ENCODE measurements at places on chromosomes 11 and 22.

GRCh38 chr11:102322560-102322959 lies 5.3 kb downstream of the BIRC3 start:
- DNase-seq = no peak

- no peak for DNase-seq
Observed at GRCh38 chr11:74822170-74822569, 73.5 kb downstream of the RNF169 start.

DNA sequence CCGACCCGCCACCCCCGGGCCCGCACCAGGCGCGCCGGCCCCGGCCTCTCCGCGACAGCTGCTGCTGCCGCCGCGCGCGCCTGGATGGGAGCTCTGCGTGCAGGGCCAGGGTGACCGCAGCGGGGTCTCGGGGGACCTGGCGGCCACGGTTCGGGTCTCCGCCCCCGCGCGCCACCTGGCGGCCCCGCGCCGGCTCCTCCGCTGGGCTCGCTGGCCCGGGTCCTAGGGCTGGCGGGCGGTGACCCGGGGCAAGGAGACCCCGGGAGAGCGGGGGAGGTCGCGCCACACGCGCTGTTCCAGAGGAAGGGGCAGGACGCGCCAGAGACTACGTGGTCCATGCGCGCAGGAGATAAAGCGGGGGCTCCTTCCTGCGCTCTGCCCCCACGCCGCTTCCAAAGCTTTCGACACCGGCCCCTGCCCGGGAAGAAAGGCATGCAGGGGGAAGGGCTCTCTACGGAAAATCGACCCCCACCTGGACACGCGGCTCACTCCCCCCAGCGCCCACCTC lies 562 bp downstream of the SHANK2 start:
- DNase-seq = no peak

DNA sequence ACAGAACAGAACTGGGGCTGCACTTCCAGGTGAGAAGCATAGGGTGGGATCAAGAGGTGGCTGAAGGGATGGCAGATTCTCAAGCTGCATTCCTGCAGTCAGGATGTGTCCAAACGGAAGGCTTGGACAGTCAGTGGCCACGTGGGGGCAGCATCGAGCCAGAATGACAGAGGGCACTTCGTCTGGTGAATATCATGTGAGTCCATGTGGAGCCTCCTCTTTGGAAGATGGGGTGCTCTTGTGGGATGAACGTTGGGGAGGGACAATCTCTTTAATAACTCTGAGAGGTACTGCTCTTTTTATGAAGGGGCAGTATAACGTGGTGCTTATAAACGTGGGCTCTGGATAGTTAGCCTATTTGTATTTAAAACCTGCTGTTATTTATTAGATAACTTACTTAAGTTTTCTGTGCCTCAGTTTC lies 154.9 kb upstream of the NAV2 start:
- peak; percentile 78 for DNase-seq

- no peak for DNase-seq
Observed at GRCh38 chr11:14089690-14090462, 127.4 kb downstream of the SPON1 start.

DNA sequence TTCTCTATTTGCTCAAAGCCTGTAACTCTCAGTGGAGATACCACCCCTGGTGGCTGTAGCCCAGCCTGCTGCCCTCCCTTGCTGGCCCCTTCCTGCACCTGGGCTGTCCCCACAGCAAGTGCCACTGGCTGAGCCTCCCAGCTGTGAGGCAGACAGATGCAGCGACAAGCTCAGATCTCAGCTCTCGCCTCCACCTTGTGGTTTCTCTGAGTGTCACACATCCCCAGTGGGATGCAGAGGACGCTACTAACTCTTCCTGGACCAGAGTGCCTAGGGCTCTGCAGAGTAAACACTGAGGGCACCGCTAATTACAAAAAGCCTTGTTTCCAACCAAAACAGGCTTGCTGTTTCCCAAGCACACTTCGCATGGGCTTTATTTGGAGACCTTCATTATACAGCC lies 8.9 kb downstream of the YPEL1 start:
- DNase-seq = peak; percentile 64

- DNase-seq = no peak
Observed at GRCh38 chr11:68373815-68374501, 61.6 kb downstream of the LRP5 start.

DNA sequence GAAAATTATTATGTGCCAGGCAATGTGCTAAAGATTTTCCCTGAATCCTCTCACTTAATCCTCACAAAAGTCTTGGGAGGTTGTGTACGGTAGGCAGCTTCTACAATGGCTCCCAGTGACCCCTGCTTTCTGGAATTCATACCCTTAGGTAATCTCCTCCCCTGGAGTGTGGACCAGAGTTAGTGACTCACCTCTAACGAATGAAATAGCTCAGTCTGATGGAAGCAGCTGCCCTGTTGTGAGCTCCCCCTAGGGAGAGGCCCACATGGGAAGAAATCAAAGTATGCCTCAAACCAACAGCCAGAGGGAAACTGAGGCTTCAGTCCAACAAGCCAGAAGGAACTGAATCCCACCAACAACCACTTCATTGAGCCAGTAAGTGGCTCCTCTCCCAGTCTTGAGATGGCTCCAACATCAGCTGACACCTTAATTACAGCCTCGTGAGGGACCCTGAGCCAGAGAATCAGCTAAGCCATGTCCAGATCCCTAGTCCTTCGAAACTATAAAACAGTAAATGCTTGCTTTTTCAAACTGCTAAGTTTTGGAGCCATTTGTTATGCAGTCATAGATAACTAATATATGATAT lies 98.9 kb upstream of the ISX start:
- no peak for DNase-seq

DNA sequence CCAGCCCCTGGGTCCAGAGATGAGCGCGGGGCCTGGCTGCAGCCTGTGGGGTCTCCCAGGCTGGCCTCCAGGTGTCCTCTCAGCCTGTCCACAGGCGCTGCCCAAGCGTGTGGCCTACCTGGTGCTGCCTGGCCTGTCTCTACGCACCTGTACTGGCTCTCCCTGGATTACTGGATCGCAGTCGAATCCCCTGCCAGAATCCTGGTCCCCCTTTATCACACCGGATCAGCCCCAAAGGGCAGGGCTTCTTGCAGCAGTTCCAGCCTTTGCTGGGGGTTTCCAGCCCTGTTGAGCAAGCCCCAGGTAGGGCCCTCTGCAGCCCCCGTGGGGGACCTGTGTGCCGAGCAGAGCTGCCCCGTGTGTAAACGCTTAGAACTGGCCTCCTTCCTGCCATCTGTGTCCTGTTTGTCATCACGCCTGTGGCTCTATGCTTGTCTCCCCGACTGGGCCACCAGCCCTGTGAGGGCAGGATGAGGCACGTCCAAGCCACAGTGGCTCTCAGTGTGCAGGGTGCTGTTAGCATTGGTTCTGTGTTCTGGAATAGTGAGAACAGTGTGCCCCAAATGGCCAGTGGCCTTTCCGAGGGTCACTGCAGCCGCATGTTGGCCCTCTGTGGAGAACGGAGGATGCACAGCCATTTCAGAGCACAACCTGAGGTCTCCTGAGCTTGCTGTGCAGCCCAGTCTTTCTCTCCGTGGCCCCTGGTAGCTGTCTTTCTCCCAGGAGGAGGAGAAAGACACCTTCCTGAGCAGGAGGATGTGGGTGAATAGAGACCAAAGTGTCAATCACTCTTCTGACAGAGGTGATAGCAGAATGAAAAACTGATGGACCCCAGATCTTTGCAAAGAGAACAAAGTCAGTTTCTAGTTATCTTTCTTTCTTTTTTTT lies 13.9 kb upstream of the TXNRD2 start:
- DNase-seq = no peak

DNA sequence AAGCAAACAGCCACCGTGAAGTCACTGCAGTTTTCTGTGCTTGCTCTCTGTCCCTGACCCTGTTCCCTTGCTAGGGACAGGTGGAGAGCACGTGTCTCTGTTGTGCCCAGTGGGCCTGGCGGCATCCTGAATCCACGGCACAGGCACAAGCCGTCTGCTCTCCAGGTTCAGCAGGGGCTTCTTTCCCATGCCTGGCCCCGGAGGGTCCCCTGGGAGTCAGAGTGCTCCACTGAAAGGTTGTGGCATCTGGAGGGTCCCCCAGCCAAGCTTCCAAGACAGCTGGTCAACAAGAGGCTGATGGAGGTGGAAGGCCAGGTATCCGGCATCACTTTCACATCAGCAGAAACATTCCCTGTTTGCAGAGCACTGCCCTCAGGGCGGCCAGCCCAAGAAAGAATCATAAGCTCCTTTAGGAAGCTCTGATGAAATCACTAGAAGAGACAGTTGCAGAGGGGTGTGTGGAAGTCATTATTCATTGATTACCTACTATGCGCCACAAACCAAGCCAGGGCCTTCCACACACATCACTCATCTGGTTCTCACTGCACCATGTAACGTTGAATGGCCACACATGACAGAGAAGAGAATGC lies 346.4 kb upstream of the B3GAT1 start:
- DNase-seq = no peak

DNA sequence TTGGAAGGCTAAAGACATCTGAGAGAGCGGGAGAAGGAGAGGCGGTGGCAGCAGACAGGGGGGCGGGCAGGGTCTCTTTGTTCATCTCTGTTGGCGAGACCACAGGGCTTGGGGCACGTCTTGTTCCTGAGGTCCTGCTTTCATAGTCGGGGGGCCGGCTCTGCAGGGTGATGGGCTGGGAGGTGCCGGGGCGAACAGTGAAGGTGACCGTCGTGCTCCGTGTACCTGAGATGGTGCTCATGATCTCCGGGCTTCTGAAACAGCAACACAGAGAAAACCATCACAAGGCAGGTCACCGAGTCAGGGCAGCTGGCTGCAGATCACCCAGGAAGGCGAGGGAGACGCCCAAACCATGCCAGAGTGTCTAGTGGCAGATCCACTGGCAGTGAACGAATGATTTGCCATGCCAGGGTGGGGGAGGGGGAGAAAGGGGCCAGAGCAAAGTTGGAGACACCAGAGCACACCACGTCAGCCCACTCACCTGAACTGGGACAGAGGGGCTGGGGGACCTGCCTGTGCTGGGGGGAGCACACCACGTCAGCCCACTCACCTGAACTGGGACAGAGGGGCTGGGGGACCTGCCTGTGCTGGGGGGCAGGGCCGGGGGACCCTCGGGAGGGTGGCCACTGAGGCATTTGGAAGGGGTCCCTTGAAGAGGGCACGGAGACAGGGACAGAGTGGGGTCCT lies 75.0 kb downstream of the CTTN start:
- no peak for DNase-seq

- peak; percentile 44 for DNase-seq
Observed at GRCh38 chr22:43110444-43110926, at the start of gene BIK. Gene BIK (plus strand): TSS chr22:43110750. CDS start chr22:43124023, 13,273 bp downstream.

All from activated CD8-positive, alpha-beta T cell treated with anti-CD3 and anti-CD28 coated beads for 36 hours (primary cell).